ENCODE measurements at places on chromosomes 5 and 9.

- DNase-seq, result peak; percentile 20
These were observed 351.8 kb upstream of the ADAMTSL1 start for GRCh38 chr9:18122171-18122570.

- no peak for DNase-seq
These were observed 171.8 kb upstream of the MVB12B start for GRCh38 chr9:126154869-126155268.

GRCh38 chr5:69451941-69452647 lies 37.2 kb downstream of the MARVELD2 start:
- DNase-seq, result no peak

GRCh38 chr5:38718771-38719391 lies 126.9 kb upstream of the OSMR start:
- DNase-seq, result peak; percentile 41

DNA sequence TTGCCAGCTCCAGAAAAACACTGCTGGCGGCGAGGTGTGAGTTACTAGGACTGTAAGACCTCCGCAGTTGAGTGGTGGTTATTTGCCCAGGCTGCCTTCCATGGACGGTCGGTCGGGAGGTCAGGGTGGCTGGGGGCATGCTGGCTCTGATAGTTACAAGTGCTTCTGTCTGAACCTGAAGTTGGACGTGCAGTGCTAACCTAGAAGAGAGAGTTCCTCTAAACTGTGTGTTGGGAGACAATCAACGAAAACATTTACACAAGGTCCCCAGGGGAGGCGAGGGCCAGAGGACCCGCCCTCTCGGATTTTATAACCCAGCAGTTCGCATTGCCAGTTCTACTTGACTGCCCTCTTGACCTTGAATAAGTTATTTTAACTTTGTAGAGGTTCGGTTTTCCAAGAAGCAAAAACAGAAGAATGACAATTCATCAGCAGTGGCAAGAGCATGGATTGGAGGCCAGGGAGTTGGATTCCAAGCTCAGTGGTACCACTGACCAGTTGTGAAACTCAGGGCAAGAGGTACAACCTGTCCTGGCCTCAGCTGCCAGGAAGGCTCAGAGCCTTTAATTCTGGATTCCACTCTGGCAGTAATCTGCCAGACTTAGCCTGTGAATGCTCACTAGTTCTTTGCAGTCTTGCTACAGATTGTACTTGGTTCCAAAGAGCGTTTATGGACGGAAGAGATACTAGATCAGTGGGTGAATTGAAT lies 28.7 kb upstream of the PDE8B start:
- no peak for DNase-seq

- DNase-seq, result no peak
These were observed 1241.3 kb downstream of the MAT2B start for GRCh38 chr5:164746723-164747122.

DNA sequence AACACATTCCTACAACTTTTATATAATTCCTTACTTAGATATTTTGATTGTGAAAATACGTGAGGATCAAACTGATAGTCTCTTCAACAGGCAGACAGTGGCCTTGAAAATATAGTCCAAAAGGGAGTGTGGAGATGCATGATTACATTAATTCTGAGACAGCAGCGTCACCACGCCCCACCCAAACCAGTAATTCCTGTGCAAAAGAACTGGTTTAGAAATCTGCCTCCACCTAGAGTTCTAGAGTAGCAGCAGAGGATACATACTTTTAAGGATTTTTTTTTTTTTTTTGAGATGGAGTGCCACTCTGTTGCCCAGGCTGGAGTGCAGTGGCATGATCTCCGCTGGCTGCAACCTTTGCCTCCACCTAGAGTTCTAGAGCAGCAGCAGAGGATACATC lies 1.6 kb upstream of the TUT7 start:
- no peak for DNase-seq

DNA sequence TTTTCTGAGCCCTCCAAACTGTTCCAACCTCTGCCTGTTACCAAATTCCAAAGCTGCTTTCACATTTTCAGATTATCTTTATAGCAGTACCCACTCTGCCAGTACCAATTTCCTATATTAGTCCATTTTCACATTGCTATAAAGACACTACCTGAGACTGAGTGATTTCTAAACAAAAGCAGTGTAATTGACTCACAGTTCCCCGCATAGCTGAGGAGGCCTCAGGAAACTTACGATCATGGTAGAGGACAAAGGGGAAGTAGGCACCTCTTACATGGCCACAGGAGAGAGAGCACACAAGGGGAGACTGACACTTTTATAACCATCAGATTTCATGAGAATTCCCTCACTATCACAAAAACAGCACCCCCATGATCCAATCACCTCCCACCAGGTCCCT lies 105.0 kb downstream of the DTWD2 start:
- DNase-seq, result no peak

GRCh38 chr9:131580358-131580757 lies 35.0 kb downstream of the PRRT1B start:
- DNase-seq, result no peak

DNA sequence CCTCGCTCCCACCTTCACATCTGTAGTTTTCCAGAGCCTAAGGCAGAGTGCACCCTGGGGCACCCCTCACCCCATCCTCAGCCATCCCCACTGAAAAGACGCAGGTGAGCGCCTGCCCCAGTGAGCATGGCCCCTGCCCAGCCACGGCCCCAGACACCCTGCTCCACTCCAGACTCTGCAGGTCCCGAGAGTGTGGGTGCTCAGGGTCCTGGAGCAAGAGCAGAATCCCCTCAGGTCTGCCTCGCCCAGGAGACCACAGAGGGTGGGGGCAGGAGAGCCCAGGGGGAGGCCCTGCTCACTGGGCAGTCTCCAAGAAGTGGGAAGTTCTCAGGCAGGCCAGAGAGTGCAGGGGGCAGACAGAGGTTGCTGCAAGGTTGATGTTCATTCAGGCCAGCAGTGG lies 158.6 kb upstream of the PPP1R26 start:
- DNase-seq, result no peak

- DNase-seq, result peak; percentile 76
These were observed 5.5 kb downstream of the NSMF start for GRCh38 chr9:137453643-137454081.

Data from fibroblast of pulmonary artery (primary cell).